ENCODE measurements at places on chromosomes 3 and 15. TPM values are rescaled to one million over a fixed set of nuclear protein-coding genes. Genes with fewer than 3 reads are reported as not detected.

MEGF11 gene
- 0.48 TPM for total RNA-seq

CD276 gene
- 83.1 TPM for total RNA-seq

STAC gene
- 2.4 TPM for total RNA-seq

PDHB gene
- 68.2 TPM for total RNA-seq

ATP6V1A gene
- total RNA-seq: 21.9 TPM

CALML4 gene
- total RNA-seq: 9.5 TPM

SLC28A2 gene
- not detected for total RNA-seq

TERC gene
- total RNA-seq: not detected

SENP7 gene
- 2.0 TPM for total RNA-seq

TMEM207 gene
- total RNA-seq: not detected

IL5RA gene
- not detected for total RNA-seq

WDR72 gene
- 7.0 TPM for total RNA-seq

PEX11A gene
- total RNA-seq: 7.3 TPM

ACAP2 gene
- 3.4 TPM for total RNA-seq

TIGIT gene
- not detected for total RNA-seq
